Femur (tissue), 1 donor: ENCODE measurements at places on chromosomes 5 and 9.

DNA sequence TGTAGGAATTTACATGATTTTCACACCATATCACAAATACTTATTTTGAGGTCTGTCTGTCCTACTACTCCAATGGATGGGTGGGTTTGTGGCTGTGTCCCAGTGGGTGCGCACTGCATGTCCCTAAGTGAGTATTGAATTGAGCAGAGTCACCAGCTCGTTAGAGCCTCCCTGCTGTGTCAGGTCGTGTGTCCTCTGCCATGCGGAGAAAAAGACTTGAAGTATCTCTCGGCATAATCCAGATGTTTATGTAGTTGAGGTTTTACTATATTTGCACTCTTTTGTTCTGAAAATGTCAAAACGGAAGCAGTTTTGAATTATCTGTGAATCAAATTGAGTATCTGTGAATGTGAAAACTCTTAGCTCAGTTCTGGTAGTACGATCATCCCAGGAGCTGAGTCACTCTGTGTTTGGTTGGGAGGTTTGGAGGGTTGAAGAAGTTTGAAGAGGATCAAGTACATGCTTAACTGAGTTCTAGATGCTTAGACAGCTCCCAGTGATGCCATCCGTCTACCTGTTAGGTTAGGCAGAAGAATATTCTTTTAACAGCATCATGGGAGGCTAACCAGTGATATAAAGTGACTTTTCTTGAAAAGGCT, 194.2 kb downstream of the TENT4A start:
- DNase-seq, result no peak

GRCh38 chr5:107618242-107618641, 52.5 kb downstream of the EFNA5 start:
- no peak for DNase-seq

DNA sequence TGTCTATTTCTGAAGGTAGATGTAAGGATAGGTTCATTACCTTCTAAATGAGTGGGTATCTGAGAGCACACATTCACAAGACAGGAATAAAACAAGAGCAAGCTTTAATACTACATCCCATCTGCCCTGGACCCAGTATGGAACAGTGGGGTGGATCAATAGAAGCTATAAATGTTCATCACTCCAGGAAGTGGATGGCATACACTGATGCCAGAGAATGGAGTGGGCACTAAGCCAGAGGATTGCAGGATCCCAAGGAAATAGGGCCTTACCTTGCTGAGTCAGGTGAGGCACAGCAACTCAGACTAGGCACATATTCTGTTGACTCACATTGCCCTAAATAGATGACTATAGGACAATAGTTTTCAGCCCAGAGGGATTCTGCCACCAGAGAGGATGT, 21.3 kb upstream of the COX7C start:
- DNase-seq, result no peak

GRCh38 chr9:98406469-98406868, 151.0 kb upstream of the TBC1D2 start:
- DNase-seq, result no peak

DNA sequence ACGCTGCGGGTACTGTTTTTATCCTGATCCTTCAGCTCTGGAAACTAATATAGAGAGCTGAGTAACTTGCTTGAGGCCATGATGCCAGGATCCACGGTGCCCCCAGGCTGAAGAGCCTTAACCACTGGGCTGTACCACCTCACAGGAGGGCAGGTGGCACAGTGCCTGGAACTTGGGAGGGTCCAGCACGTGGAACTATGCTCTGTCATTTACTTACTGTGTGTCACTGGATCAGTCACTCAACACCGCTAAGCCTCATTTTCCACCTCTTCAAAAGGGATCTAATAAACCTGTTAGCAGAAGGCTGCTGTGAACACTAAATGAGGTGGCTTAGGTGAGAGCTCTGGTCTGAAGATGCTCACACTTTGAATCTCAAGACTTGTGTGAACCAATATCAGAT, 29.6 kb downstream of the KCNIP1 start:
- DNase-seq, result no peak

GRCh38 chr5:568061-568781, 43.9 kb upstream of the CEP72 start:
- DNase-seq, result no peak

DNA sequence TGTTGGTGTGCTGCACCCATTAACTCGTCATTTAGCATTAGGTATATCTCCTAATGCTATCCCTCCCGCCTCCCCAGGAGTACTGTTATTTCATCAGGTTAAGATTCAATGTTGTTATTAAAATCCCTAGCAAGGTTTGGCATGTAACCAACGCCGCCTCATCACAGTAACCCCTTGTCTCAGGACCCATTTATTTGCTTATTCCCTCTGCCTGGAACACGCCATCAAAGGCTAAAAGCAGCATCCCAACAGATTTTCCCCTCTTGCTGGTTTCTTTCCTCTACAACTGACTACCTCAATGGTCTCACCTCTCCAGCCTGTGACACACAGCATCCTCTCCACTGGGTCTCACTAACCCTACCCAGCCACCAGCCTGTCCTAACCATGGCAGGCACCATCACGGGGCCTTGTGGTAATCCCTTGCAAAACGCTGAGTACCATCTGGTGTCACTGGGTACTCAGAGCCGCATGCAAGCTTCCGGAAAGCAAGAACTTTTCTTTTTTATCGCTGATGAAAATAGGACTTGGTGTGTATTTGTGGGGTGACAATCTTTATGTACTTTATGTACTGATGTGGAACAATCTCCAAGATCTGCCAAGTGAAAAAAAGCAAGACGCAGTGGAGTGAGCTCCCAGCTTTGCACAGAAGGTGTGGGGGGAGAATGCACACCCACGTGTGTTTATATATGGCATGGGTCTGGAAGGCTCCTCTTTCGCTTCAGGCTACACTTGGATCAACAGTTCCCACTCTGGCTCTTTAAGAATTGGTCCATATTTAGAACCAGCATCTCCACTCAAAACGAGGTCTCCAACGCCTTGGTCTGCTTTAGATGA, 6.1 kb downstream of the RPS14 start:
- DNase-seq, result no peak

- peak; percentile 24 for DNase-seq
Measured at GRCh38 chr5:50711280-50711679, 44.8 kb downstream of the PARP8 start.

DNA sequence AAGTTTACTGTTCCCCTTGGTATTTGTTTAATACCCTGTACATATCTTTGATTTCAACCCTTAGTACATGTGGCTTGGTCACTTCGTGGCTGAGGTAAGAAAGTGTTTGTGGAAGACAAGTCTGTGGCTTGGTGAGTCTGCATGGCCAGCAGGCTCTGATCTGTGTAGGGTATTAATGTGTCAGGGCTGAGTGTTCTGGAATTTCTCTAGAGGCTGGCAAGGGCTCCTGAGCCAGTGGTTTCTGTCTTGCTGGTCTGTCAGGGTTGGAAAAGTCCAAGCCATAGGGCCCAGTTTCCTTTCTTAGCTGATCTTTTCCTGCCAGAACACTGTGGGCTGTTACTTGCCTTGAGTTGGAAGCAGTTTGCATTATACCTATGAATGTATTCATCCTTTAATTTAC, 48.0 kb upstream of the FBXL7 start:
- no peak for DNase-seq

DNA sequence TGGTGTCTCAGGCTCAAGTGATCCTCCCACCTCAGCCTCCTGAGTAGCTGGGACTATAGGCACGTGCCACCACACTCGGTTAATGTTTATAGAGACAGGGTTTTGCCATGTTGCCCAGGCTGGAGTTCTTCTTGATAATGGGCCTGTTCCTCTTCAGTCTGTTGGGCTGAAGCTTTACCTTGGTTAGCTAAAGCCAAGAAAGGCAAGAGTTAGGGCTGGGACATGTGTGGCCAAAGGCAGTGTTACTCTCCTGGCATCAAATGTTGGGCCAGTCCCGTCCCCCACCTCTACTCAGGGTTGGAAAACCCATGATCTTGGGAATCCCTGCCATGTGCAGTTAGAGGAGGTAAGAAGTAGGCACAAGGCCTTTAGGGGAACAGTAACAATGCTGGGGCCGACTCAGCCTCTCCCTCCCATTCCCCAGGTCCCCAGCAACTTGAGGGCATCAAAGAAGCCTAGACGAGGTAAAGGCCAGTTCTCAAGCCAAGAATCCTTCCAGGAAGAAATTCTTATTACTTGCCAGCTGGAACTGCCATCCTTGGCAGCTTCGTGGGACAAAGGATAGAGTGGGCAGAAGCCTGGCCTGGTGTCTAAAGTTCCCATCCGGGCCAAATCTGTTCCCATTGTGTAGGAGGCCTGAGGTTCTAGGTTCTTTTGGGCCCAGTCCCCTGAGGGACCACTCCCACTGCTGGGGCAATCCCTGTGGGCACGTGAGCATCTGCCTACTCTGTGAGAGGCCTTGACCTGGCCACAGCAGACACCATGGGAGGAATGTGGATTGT, 4.5 kb downstream of the EGR1 start:
- DNase-seq, result peak; percentile 91

DNA sequence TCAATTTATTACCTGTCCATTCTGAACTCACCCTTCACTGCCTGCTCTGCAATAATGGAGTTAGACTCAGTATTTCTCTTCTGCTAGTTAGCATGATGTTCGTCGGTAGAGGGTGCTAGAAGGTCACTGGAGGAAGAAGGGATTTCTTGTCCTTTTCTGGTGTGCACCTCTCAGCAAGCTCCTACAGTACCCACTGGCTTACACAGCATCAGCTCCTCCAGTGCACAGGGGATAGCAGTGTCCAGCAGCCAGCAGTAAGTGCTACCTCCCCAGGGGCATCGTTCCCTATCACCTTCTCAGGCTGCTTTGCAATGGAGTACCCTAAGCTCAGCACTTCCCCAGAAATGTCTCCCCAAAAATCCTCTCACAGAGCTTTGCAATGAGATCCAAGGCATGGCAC, 45.9 kb upstream of the APC start:
- DNase-seq, result no peak

DNA sequence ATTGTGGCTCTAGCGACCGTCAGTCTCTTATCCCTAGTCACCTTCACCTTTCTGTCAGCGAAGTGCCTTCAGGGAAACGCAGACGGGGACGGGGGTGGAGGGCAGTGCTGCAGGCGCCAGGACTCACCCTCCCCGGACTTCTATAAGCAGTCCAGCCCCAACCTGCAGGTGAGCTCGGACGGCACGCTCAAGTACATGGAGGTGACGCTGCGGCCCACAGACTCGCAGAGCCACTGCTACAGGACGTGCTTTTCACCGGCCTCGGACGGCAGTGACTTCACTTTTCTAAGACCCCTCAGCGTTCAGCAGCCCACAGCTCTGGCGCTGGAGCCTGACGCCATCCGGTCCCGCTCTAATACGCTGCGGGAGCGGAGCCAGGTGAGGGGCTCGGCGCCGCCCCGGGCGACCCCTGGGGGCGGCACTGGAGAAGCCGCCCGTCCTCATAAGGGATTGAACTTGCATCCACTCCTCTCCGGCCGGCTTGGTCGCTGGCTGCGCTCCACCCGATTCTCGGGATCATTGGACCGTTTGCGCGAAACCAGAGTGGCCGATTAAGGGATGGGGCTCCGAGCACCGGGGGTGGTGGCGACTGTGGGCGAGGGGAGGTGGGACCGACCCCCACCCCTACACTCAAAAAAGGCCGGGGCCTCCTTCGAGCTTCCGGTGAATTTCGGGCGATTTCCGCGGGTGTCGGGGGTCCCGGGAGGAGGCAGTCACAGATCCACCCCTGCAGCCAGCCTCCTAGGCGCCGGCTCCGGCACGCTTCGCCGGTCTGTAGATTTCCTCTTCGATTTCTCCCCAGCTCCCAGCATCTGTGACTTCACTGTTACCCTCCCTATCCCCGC, 2.7 kb downstream of the PCDHGC5 start:
- no peak for DNase-seq

DNA sequence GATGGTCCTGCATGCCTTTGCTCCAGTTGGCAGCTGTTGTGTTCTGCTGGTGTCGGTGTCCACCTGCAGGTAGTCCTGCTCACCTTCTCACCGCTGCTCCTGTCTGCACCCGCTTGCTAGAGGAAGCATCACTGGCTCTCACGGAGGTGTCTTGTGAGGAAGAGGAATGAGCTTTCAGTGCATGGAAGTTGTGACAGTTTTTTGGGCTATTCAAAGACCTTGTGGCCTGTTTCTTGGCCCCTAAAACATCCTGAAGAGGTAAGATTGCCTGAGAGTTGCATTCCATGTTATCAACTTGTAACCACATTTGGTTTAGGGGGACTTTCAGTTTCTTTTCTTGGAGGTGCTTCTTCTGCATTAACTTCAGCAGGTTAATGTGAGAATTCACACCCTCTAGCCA, 85.6 kb downstream of the MACROH2A1 start:
- no peak for DNase-seq

- DNase-seq, result no peak
Measured at GRCh38 chr9:123542435-123543225, 186.6 kb downstream of the CRB2 start.

DNA sequence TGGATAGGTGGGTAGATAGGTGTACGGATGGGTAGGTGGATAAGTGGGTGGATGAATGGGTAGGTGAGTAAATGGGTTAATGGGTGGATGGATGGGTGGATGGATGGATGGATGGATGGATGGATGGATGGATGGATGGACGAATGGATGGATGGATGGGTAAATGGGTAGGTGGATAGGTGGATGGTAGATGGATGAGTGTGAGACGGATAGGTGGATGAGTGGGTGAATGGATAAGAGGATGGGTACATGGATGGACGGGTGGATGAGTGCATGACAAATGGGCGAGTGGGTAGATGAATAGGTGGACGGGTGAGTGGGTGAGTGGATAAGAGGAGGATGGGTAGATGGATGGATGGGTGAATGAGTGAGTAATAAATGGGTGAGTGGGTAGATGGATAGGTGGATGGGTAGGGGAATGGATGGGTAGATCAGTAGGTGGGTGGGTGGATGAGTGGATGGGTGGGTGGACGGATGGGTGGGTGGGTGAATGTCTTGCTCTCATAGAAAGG, 179.2 kb downstream of the FGF18 start:
- no peak for DNase-seq

- no peak for DNase-seq
Measured at GRCh38 chr5:71865665-71866320, 146.7 kb downstream of the CARTPT start.

DNA sequence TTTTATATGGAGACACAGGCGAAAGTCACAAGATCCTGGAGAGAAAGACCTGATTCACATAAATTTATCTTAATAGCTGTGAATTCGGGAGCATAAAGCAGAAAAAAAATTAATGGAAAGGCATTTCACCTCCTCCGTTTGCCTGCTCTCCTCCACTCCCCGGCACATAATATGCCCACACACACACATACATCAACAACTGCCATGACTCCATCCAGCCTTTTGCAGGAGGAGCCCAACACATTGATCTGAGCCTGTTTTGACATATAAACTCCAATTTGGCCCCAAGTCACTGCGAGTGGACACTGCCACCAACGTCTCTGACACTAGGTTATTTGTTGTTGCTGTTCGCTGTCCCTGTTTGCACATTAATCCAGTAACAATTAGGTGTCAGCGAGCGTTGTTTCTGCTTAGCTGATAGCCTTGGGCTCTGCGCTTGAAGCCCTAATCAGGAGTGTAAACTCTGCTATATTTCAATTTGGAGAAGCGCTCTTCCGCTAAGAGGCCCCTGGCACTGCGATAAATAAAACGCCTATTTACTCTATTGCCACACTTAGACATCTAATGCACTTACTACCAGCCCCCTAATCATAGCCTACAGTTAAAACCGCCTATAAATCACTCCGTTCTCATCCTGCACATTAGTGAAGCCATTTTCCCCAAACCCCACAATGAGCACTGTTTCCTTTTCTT, 195.8 kb upstream of the TBCA start:
- DNase-seq, result no peak
